ENCODE measurements at places on chromosomes 2 and 18.

DNA sequence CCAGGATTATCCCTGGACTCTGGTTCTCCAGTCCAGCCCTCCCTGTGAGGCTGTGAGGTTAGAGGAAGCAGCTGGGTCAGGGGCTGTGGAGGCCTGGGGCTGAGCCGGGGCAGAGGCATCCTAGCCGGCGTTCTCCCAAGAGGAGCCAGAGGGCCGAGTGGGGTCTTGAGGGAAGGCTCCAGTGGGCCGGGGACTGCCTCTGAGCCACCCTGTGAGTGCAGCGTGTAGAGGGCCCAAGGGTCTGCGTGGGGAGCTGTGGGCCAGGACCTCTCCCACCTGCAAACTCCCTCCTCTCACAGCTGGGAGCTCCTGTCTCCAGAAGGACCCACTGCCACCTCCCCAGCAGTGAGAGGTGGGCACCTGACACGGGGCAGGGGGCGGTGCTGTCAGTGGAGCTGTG is 41.0 kb downstream of the GLI2 start:
- no peak for DNase-seq

DNA sequence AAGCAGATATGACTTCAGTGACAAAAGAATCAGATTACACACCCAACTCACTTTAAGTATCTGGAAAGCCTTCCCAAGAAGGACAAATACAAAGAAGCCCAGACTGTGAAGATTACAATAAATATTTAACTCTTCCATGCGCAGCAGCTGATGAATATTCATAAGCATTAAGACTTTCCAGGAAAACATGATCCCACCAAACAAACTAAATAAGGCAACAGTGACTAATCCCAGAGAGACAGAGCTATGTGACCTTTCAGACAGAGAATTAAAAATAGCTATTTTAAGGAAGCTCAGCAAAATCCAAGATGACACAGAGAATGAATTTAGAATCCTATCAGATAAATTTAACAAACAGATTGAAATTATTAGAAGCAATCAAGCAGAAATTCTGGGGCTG is 108.2 kb upstream of the UBE2E3 start:
- DNase-seq = no peak

GRCh38 chr2:206198677-206199076 is 39.0 kb downstream of the EEF1B2 start:
- no peak for DNase-seq

DNA sequence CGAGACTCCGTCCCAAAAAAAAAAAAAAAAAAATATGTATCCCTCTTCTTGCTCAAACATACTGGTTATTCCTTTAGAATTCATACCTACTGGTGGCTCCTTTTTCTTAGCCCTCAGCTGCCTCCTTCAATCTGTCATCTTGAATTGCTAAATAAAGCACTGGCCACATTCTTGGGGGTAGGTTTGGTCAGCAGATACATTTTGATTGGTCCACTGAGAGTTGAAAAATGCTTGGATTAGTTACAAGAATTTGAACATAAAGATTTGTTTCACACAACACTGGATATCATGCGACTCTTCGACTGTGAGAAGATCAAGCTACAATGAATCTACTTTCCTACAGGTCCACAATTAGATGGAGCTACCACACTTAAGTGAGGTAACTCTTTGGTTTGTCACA is 906.1 kb upstream of the SLC39A10 start:
- no peak for DNase-seq

DNA sequence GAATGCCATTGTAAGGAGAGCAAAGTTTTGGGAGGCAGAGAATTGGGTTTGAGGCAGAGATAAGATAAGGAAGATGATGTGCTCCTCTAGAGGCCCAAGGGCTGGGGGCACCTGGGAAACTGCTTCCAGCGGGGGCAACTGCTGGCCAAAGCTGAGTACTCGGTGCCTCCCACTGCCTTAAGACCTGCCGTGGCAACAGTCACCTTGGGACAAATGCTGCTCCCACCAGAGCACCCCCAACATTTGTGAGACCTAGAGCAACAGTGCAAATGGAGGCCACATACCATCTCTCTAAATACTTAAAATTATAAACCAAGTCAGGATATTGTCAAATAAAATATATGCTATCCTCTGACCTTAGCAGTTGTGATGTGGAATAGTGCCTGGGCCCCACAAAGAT is 127.1 kb downstream of the CAPN13 start:
- DNase-seq = no peak

DNA sequence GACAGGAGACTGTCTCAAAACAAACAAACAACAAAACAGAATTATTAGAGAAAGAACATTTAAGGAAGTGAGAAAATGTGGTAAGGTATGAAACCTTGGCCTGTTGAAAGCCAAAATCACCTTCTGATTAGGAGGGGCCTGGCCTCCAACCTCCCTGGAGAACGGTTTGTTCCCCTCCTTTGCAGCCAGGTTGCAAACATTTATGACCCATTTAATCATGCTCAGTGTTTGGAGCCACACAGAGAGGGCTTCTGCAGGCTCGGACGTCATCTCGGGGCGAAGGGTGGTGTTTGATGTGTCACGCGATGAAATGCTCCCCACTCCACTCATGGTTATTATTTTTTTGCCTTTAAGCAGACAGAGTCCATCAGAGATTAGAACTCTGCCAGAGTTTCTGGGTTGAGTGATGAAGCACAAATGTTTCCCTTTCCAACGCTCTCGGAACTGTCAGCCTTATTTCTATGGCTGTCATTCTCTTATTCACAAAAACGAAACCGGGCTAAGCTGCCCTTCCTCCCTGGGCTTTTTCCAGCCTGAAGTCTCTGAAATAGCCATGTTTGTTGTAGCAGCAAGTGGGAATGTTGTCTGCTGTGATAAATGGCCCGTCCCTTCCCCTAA is 33.6 kb upstream of the ROCK2 start:
- no peak for DNase-seq

- no peak for DNase-seq
These were observed 7.2 kb downstream of the MTHFD2 start for GRCh38 chr2:74205596-74205995.

GRCh38 chr2:41772697-41773096 is 275.1 kb upstream of the PKDCC start:
- no peak for DNase-seq

- no peak for DNase-seq
These were observed 1157.4 kb downstream of the RPIA start for GRCh38 chr2:89848763-89849368.

DNA sequence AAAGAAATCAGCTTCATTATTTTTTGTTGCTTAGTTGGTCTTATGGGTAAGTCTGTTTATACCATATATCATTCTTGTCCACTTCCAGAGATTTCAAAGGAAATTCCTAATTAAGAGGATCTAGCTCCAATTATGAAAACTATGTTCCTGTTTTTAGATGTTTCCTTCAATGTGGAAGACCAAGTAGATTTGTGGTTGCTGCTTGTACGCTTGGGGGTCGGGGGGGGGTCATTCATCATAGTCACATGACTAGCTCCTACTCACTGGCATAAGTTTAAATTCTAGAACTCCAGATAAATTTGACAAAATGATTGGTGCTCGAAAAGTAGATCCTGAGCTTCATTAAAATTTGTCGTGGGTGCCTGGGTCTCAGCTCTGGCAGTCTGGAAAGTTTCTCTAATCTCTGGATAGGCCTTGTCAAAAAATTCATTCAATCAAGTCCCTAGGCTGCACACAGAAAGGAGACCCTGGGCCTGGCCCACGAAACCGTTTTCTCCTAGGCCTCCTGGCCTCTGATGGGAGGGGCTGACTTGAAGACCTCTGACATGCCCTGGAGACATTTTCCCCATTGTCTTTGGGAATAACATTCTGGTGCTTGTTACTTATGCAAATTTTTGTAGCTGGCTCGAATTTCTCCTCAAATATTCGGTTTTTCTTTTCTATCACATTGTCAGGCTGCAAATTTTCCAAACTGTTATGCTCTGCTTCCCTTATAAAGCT is 62.5 kb downstream of the MEP1B start:
- no peak for DNase-seq

DNA sequence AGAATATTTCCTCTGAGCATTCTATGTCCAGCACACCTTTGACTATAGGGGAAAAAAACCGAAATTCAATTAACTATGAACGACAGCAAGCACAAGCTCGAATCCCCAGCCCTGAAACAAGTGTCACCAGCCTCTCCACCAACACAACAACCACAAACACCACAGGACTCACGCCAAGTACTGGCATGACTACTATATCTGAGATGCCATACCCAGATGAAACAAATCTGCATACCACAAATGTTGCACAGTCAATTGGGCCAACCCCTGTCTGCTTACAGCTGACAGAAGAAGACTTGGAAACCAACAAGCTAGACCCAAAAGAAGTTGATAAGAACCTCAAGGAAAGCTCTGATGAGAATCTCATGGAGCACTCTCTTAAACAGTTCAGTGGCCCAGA is 79.4 kb upstream of the FAM117B start:
- no peak for DNase-seq

DNA sequence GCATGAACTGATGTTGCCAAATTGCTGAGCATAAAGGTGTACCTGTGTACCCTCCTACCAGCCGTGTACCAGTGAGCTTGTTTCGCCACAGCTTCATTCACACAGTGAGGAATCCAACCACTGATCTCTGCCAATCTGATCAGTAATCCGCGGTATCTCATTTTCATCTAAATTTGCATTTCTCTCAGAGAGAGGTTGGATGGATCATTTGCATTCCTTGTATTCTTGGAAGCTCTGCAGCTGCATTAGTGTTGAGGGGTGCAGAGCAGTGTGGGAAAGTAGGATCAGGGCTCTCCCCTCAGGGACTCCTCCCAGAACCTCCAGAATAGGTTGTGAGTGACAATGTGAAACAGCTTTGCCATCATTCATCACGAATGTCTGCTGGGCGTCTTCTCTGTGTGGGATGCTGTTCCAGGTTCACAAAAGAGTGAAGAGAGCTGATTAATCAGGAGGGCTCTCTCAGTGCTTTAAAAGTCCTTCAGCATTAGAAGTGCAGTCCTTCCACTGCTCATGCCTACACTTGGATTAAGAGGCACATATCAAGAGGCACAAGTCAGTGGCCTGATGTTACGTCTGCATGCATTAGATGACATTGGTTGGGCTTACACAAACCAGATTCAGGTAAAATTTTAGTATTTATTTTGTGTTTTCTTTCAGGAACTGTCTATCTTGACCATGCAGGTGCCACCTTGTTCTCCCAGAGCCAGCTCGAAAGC is 7.5 kb downstream of the MOCOS start:
- no peak for DNase-seq

GRCh38 chr2:187477051-187477450 is 29.0 kb upstream of the CALCRL start:
- DNase-seq = no peak

DNA sequence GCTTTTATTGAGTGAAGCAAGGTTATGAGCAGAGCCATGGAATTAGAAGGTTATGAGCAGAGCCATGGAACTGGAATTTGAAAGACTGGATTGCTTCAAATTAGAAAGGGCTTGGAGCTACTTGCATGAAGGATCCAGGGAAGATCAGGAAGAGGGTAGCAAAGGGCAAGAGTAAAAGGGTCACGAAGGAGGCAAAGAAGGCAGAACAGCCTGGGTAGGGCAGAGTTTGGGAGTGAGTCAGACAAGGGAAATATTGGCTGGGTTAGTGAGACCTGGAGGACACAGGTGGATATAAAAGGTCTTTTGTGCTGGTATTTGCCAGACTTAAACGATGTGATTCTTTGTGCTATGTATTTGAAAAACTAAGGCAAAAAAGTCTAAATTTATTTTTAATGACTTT is 65.0 kb downstream of the SEMA4F start:
- DNase-seq = no peak

DNA sequence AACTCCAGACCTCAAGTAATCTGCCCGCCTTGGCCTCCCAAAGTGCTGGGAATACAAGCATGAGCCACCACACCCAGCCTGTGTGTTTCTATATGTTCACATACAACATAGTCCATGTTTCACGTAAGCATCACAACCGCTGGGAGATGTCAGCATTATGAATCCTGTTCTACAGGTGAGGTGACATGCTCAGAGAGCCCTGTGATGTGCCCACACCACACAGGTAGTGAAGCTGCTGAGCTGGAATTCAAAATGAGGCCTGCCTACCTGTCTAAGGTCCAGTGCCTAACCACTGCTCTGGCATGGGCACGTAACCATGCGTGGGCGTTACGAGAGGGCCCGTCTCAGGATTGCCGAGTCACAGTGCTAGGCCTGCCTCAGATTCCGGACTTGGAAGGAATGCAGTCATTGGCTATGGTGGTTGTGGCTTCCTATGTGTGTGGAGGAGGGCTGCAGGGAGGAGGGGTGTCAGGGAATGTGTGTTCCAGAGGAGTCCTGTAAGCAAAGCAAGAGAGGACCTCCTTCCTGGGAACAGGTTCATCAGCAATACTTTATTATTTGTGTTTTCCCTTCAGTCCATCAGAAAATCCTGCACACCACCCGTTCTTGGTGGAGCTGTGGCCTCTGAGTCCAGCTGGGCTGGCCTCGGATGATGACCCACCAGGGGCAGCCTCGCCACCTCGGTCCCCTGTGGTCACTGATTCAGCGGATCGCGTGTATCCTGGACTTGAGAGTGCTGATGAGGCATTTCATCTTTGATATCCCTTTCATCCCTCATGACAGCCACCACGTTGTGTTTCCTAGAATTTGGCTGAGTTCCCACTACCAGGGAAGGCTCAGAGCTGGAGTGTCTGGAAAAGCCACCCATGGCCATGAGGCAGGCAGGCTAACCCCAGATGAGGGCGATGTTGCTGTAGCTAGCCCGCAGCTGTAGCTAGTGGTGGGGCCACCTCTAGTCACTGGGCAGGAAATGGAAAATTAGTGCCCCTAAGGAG is 31.1 kb downstream of the HK2 start:
- no peak for DNase-seq

DNA sequence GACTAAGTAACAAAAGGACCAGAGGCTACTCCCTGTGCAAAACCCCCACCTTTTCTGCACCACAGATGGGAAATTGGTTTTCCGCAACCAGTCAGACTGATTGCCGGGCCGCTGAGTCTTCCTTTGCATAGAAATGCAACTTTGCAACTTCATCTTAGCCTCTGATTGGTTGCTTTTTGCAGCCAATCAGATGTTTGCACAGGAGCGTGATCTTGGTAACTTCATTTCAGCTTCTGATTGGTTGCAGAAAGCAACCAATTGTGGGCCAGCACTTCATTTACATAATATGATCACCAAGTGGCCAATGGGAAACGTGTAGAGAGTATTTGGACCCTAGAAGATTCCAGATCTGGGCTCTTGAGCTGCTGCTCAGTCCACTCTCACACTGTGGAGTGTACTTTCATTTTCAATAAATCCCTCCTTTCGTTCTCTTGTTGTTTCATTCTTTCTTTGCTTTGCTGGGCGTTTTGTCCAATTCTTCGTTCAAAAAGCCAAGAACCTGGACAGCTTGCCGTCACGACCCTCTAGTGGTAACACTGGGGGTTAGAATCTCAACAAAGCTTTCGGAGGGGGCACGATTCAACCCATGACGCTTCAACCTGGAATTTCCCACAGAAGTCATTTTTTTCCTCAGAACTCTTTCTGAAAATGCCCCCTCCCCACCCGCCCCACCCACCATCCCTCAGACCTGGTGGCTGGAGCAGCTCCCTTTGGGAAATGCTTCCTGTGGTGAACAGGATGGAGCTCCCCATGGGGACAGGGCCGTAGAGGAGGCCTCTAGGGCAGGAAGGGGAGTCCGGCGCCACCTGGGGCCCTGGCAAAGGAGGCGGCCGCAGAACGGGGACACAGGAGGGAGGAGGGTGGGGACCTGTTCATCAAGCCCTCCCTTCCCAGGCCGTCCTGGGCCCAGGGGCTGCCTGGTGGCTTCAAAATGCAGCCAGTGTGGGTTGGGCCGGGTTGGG is 31.8 kb upstream of the KCNF1 start:
- DNase-seq = no peak

All from stimulated activated CD4-positive, alpha-beta T cell treated with anti-CD3 and anti-CD28 coated beads, Interleukin-12 subunit alpha, Interleukin-12 subunit beta, amount 100 ng/mL, for 24 hours (primary cell).